HCEC 1CT (cell line): ENCODE measurements at places on chromosomes 11 and 22.

GRCh38 chr11:8959546-8960166, 4.6 kb downstream of the TMEM9B start:
- DNase-seq, result peak; percentile 83

GRCh38 chr11:131027491-131027890, 111.2 kb upstream of the SNX19 start:
- DNase-seq, result no peak

DNA sequence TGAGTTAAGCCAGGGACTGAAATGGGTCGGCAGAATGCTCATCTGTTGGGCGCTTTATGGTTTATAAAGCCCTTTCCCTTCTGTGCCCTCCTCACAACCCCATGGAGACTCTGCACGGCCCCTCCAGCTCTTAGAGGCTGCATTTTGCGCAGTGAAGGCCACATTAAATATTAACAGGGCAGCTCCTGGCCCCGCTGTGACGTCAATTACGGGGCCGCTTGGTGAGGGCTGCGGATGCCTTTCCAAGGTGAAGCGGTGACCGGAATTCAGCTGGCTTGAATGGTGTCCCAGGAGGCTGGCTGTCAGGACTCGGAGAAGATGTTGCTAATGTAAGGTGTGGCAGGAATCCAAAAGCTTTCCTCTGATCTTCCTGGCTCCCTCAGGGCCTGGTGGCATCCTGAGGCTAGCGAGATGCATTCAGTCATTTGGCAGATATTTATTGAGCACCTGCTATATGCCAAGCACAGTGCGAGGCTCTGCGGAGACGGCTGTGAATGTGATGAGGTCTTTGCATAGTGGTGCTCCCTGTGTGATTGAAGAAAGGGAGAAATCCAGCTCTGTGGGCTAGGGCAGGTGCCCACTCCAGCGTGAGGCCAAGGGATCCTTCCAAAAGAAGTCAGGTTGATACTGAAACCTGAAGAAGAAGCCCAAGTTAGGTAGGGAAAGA, 10.4 kb upstream of the YWHAH start:
- DNase-seq, result no peak

DNA sequence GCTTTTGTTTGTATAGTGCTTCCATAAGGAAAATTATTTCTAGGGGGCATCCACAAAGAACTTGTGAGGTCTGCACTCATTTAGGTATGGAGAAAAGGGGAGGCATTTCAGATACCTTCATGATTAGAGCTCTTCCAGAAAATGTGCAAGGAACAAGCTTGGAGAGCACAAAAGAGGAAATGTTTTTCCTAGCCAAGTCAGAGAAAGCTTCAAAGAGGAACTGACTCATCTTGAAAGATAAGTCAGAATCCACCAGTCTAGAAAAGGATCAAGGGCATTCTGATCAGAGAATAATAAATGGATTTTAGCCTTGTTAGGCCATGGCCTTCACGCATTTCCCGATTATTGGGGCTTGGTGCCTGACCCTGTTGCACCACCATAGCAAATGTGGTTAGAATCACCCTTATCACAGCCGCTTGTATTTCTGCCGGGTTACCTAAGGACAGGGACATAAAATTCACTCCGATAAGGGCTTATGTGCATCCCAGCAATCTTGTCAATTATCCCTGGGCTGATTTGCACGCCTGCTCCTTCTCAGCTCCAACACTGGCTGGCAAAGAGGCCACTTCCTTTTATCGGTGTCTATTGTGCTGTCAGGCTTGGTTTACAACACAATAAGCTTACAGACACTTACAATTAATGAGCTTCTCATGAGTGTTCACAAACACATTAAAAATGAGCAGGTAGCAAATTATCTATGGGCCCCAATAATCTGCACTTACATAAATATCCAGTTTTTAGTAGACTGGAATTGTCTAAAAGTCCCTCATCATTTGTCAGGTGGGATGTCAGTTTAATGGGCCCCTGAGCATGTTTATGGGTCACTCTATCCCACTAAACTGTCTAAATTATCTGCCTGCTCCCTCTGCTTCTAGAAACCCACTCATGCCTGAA, 613.5 kb downstream of the SOX6 start:
- no peak for DNase-seq

- no peak for DNase-seq
These were observed 585.2 kb downstream of the BRD1 start for GRCh38 chr22:49242480-49242879.

DNA sequence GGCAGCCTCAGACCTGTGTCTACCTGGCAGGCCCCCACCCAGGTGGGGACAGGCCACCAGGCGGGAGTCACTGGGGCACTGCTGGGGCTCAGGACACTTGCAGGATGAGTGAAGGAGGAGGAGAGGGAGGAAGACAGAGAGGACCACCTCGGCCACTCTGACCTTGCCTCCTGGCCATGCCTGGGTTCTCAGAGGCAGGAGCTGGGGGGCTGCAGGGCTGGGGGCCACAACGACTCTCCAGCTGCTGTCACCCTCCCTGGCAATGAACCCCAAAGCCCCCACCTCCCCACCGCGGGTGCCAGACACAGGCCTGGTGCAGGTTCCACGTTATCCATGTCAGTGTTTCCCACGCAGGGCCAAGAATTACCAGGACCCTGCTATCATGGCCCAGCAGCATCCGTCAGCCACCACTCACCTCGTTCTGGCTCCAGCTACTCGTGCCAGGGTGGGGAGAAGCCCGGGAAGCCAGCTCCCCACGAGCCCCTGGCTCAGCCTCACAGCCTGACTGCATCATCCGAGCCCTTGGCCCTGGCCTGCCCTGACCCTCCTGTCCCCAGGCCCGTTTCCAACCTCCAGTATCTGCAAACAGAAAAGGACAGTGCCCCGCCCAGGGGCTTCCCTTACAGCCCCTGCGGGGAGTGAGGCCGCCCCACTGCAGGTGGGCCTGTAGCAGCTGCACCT, 62.4 kb downstream of the BRD1 start:
- no peak for DNase-seq

- no peak for DNase-seq
These were observed 66.9 kb upstream of the CHRM4 start for GRCh38 chr11:46458491-46458890.

DNA sequence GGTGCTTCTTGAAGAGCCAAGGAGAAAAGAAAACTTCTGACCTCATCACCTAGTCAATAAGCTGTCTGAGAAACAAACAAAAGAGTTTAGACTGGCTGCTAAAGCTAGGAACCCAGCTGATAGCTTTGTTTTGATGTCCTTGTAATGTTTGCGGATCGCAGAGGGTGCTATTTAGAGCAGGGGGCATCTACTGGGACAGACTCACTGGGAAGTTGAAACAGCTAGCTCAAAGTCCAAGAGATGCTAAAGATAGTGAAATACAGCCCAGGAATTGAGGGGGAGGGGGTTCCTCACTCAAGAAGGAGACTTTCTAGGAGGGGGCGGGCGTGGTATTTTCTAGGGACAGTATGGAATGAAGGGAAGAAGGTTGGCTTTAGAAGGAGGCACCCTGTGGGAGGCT, 18.9 kb downstream of the ZBTB16 start:
- DNase-seq, result no peak

DNA sequence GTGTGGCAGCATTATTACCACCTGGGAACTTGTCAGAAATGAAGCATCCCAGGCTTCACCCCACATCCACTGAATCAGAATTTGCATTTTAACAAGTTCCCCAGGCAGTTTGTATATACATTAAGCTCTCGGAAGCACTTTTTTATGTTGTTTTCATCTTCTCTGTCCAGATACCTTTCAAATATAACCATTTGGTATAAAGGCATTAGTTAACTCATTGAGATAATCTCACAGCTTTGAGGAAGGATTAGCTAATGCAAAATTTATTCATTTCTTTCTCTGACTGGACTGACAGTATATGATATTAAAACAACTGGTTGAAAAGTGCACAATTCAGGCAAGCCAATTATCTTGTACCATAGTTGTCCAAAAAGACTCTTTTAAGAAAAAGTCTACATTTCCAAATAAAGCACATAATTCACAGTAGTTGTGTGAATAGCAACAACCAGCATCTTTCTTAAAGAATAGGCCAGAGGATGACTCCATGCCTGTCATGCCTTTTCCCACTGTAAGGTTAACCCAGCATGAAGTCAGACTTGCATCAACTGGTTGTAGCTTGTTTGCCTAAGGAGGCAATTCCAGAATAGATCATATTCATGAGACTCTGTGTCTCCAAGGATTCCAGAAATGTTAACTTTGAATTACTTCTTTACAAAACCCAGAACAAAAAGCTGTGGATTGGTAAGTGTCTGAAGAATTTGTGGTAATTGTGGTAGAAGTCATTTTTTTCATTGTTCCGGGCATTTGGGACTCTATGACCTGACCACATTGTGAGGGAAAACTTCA, 254.3 kb upstream of the SESN3 start:
- no peak for DNase-seq

GRCh38 chr22:38707346-38707745, 1.6 kb downstream of the GTPBP1 start:
- peak; percentile 45 for DNase-seq

DNA sequence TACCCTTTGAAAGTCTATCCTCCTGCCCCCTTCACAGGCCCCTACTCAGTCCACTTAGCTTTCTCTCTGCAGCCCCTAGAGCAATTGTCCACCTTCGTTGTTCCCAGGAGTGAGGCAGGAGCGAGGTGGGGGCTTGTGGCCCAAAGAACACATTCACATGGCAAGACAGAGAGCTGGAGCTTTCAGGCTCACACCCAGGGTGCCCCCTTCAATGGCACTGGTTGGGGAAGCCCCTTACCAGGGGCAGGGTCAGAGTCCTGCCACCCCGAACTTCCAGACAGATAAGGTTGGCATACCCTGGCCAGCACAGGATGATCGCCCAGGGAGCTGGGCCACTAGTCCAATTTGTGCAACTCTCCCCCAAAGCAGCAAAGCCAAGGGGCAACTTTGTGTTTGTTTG, 6.2 kb upstream of the SLC5A4 start:
- DNase-seq, result no peak

- DNase-seq, result peak; percentile 82
These were observed 4.2 kb upstream of the MPEG1 start for GRCh38 chr11:59216641-59217564.

- DNase-seq, result no peak
These were observed 76.8 kb upstream of the YWHAH start for GRCh38 chr22:31867386-31868153.

DNA sequence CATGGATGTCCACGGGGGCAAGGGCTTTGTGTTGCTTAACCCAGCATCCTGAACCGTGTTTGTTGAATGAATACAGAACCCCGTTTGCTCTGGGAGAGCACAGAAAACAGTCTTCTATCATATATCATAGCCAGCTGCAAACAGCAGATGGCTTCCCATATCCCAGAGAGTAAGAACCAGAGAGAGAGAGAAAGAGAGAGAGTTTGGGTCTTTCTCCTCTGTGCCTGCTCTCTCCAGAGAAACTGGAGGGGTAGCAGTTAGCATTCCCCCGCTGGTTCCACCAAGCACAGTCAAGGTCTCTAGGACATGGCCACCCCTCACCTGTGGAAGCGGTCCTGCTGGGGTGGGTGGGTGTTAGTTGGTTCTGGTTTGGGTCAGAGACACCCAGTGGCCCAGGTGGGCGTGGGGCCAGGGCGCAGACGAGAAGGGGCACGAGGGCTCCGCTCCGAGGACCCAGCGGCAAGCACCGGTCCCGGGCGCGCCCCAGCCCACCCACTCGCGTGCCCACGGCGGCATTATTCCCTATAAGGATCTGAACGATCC, 440 bp upstream of the TIMP3 start:
- no peak for DNase-seq

GRCh38 chr22:25630447-25630846, 66.0 kb downstream of the GRK3 start:
- no peak for DNase-seq

- peak; percentile 65 for DNase-seq
These were observed 16.6 kb downstream of the RTN4RL2 start for GRCh38 chr11:57476757-57477506.

GRCh38 chr11:46119352-46120216, 1.7 kb downstream of the PHF21A start:
- DNase-seq, result peak; percentile 62

DNA sequence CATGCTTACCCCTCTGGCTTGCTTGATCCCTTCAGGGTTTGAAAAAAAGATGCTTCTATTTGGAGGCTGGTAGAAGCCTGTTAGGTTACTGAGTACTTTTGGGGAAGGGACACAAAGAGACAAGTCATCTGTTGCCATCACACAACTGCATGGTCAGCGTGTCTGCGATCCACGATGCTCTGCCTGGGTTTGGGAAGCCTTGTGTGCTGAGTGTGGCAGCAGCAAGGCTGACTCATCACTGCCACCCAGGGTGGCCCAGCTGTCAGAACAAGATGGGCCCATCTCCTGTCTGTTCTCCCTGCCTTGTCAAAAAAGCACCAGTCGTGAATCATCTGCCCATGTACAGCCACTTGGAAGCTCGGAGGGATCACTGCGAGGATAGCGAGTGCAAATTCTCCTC, 26.2 kb downstream of the UBASH3B start:
- no peak for DNase-seq

GRCh38 chr11:123473941-123474677, 44.0 kb downstream of the GRAMD1B start:
- peak; percentile 93 for DNase-seq

DNA sequence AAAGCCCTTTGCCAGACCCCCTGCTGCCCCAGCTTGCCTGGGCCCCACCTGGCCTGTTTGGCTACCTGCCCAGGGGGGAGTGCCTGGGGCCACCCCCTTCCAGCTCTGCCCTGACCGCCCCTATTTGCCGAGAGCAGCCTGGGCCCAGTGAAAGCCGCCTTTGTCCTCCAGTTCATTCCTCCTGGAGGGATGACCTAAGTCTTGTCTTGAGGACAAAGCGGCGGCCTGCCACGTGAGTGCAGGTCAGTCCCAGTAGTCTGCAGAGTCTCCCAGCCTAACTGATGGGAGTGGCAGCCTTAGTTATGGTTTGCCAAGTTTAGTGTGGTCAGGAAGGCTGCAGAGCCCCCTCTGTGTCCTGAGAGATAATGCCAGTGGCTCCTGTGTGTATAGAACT, 115.9 kb upstream of the CRYBB3 start:
- DNase-seq, result no peak

GRCh38 chr11:116499396-116500003, 273.3 kb downstream of the BUD13 start:
- DNase-seq, result no peak

- peak; percentile 1 for DNase-seq
These were observed 3.3 kb upstream of the SAMM50 start for GRCh38 chr22:43951966-43952365.

- DNase-seq, result no peak
These were observed 5.0 kb upstream of the UVRAG start for GRCh38 chr11:75809991-75810390.

DNA sequence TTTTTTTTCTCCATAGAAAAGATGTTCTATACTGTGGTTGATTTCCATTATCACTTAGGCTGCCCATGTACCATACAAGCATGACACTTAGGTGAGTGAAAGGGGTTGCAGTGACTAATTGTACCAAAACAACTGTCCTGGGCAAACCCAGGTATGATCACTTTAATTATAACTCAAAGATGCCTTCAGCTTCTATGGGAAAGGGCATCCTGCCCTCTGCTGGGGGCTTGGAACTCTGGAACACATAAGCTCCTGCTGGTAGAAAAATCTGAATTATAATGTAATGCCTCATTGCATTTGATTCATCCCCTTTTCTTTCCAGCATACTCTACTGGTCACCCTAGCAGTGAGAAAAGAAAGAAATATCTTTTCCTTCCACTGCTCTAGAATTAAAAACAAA, 206.3 kb downstream of the DDX10 start:
- peak; percentile 75 for DNase-seq
